ENCODE measurements at places on chromosomes 3 and 15. TPM values are rescaled to one million over a fixed set of nuclear protein-coding genes. Genes with fewer than 3 reads are reported as not detected.

Gene CSPG5
- under 0.01 TPM for total RNA-seq

Gene LRRC49
- total RNA-seq = 3.7 TPM

Gene CFAP161
- 0.20 TPM for total RNA-seq

Gene SLC24A5
- under 0.01 TPM for total RNA-seq

Gene UROC1
- total RNA-seq = not detected

Gene DLL4
- 48.0 TPM for total RNA-seq

Gene CACNA2D3
- not detected for total RNA-seq

Gene WNT5A
- total RNA-seq = 1.6 TPM

Data from lung microvascular endothelial cell (primary cell).